Dermis blood vessel endothelial cell (primary cell): ENCODE measurements at places on chromosomes 4 and X. TPM values are rescaled to one million over a fixed set of nuclear protein-coding genes. Genes with fewer than 3 reads are reported as not detected.
A peak's percentile ranks its signal among the peaks of the same experiment; 100 is the strongest.

DCAF8L2 gene
- not detected in 2 replicates for total RNA-seq

TDO2 gene
- total RNA-seq: not detected in 2 replicates

MAGEA2 gene
- total RNA-seq: not detected in 2 replicates

GRCh38 chrX:38882894-38883626 lies 81.8 kb downstream of the MID1IP1 start:
- DNase-seq: peak; percentile 1

ACE2 gene
- total RNA-seq: under 0.01 TPM in 1 of 2 replicates, not detected in the other

- DNase-seq: no peak
Measured at GRCh38 chr4:7150036-7150635, 42.2 kb upstream of the SORCS2 start.

PHEX gene
- total RNA-seq: under 0.01 and 0.37 TPM in 2 replicates

GRCh38 chr4:54567327-54567726 lies 90.4 kb upstream of the KIT start:
- no peak for DNase-seq
